ENCODE measurements at places on chromosomes 11 and 22.
A peak's percentile ranks its signal among the peaks of the same experiment; 100 is the strongest.

GRCh38 chr22:47299211-47299862 lies 536.9 kb downstream of the TBC1D22A start:
- DNase-seq = no peak

- DNase-seq = no peak
Measured at GRCh38 chr11:109756521-109756920, 334.5 kb downstream of the C11orf87 start.

DNA sequence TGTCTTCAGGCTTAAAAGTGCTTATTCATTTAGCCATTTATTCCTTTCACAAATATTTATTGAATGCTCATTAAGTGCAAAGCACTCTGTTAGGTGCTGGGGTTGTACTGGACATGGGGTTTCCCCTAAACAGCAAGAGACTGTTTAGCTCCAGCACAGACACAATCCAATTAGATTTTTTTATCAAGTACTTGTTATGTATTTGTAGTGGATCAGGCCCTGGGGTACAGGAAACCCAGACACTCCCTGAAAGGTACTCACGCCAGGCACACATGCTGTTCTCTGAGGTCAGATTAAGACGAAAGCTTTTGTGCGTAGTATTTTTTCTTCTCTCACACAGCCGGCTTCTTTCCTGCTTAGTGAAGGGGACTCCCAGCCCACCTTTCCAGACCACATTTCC lies 218.1 kb upstream of the PLET1 start:
- no peak for DNase-seq

GRCh38 chr11:111148953-111149352 lies 96.6 kb upstream of the POU2AF2 start:
- no peak for DNase-seq

GRCh38 chr11:110454609-110455008 lies 24.9 kb downstream of the FDX1 start:
- DNase-seq = no peak

- peak; percentile 42 for DNase-seq
Measured at GRCh38 chr11:118572981-118573550, 857 bp downstream of the ARCN1 start.

DNA sequence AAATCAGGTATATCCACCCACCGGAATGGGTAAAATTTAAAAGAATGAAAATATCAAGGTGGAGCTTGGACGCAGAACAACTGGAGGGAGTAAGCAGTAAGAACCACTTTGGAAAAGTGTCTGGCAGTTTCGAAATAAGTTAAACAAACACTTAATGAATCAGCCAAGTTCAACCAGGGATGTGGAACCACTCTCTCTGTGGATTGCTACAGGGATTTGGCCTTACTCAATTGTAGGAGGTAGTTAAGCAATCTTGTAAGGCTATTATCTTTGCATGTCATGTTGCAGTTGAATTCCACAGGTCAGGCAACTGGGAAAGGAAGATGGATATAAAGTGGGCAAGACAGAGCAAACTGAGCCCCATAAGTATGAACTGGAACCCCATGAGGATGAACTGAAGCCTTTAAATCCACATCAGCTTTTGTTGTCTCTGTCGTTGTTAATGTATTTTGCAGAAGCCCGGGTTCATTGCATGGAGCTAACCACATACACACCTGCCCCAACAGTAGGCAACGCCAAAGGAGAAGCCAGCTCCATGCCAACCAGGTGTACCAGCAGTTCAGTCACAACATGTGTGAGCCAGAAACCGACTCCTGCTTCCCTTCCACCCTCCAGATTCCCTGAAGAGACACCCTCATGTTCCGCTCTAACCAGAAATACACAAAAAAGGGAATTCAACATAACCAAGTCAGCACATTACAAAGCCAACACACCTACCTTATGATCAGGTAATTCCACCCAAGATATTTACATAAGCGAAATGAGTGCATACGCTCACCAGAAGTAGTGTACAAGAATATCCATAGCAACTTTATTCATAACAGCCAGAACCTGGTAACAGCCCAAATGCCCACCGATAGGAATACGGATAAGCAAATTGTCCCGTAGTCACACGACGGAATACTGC lies 8.0 kb upstream of the SLC43A3 start:
- no peak for DNase-seq
